ENCODE measurements at places on chromosomes 11 and 22.
A peak's percentile ranks its signal among the peaks of the same experiment; 100 is the strongest.

GRCh38 chr11:111539426-111540113 is 950 bp upstream of the LAYN start:
- peak; percentile 60 for DNase-seq

- no peak for DNase-seq
Measured at GRCh38 chr22:37518509-37519267, 527 bp downstream of the CARD10 start.

- no peak for DNase-seq
Measured at GRCh38 chr11:45605051-45605450, 60.4 kb downstream of the CHST1 start.

- DNase-seq = no peak
Measured at GRCh38 chr11:118746988-118747585, 43.9 kb downstream of the DDX6 start.

DNA sequence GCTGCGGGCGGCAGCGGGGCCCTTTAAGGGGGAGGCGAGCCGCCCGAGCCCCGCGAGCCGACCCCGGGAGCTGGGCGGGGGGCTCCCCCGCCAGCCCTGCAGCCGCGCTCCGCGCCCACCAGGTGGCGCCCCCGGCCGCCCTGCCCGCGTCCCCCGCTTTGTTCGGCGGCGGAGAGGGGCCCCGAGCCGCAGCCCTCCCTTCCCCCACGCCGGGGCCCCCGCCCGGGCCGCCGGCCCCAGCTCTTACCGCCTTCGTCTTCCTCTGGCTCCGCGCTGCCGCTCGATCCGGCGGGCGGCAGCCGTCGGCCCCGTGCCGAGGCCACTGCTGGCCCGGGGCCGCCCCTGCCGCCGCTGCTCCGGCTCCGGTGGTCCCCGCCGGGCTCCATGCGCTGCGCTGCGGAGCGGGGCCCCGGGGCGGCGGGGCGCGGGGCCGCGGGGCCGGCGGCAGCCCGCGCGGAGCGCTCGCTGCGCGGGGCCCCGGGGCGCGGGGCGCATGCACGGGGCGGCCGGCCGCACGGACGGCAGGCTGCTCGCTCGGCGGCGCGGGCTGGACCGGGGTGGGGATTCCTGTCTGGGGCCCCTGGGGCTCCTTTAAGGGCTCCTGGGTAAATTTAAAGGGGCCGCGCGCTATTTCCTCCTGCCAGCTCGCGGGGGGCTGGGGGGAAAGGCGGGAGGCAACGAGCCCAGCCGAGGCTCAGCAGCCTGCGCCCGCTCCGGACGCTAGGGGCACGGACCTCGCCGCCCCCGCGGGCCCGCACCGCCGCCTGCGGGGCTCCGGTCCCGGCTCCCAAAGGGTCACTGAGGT is at the start of gene ZFTA:
ZFTA (minus strand) TSS at position 539 of the 805 bp plus-strand sequence; CDS start at position 386, 153 bp downstream.
- DNase-seq = peak; percentile 61

DNA sequence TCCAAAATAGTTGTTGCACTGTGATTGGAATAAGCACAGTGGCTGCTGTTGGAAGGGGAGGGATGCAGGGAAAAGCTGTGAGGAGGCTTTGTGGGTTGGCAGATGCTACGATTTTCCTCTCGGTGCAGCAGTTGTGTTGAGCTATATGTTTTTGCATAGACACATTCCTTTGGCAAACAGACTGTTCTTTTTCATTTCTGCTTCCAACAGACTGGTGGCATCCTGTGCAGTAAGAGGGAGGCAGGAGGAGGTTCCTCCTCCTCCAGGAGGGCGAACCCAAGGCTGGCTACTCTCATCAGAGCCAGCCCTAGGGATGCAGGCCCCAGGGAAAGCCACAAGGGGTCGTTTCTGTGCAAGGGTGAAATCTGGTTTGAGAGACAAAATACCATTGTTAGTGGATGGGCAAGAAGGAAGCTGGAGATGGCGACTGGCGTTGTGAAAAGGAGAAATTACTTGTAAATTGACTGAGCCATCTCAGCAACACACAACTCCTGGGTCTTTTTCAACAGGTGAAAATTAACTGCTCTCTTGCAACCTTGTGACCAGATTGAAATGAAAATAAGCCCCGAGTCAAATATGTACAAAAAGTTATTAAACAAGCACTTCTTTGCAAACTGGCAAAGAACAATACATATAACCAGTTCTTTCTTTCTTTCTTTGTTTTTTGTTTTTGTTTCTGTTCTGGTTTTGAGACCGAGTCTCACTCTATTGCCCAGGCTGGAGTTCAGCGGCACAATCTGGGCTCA is 26.5 kb upstream of the UBASH3B start:
- peak; percentile 81 for DNase-seq

- DNase-seq = no peak
Measured at GRCh38 chr22:38186429-38186828, 4.8 kb upstream of the PLA2G6 start.

- no peak for DNase-seq
Measured at GRCh38 chr11:70595452-70595851, 197.1 kb downstream of the CTTN start.

DNA sequence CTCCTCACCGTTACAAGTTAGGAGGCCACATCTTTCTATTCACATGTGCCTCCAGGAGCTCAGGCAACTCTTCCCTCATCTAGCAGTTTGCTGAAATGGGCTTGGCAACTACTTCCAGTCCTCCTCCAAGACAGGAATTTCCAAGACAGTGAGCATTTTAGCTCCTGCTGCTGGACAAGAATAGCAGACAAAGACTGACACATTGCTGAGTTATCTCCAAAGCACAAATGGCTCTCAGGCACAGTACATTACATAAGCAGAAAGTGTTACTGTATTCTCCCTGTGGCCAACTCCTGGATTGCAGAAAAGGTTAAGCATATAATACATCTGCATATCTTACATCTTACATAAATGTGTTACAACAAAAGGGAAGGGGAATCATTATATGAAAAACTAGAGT is 83.2 kb upstream of the POU2AF2 start:
- no peak for DNase-seq

DNA sequence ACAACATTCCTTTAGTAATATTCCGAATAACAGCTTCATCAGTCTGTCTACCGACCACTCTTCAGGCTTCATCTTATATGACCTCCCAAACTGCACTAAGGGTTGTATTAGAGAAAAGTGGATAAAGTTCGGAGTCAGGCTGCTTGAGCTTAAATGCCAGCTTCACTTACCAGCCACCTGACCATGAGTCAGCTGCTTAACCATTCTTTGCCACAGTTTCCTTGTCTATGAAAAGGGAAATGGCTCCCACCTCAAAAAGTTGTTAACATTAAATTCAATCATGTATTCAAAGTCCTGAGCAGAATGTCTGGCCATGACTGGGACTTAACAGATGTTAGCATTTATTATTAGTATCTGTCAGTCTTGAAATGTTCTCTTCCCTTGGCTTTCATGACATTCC is 20.9 kb downstream of the LIMK2 start:
- no peak for DNase-seq

GRCh38 chr11:17019232-17019631 is 5.0 kb upstream of the PLEKHA7 start:
- no peak for DNase-seq

- DNase-seq = peak; percentile 68
Measured at GRCh38 chr11:118895093-118896039, 11.7 kb downstream of the CXCR5 start.

GRCh38 chr11:126638648-126639047 is 283.2 kb downstream of the ST3GAL4 start:
- no peak for DNase-seq

DNA sequence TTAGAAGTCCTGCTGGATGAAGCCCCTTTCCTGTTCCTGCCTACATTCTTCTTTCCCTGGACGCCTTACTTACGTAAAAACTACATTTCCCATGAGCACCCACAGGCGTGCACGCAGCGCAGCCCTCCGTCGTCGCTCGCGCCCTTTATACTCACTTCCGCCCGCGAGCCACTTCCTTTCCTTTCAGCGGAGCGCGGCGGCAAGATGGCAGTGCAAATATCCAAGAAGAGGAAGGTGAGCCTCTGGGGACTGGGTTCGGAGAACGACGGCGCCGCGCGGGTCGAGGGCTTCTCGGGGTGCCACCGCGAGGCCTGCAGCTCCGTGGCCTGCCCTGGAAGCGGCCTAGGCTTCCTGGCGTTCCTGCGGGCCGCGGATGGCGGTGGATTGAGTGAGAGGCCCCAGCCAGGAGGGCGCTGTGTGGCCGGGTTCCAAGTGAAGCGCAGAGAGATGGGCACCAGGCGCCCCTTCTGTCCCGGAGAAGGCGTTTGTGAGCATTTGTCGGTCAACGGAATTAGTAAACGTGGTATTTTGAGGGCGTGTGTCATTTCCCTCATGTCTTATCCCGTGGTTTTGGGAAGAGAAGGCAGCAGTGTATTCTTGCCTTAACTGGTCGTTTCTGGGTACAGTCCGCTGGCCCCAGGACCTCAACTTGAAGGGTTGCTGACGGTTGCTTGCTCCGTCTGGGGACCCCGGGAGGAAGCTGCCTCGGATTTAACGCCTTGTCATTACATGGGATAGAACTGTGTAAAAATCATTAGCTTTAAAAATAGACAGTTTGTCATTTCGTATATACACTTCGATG is at the start of gene RPS3:
RPS3 (plus strand) TSS at position 175 of the 802 bp plus-strand sequence; CDS start at position 205, 30 bp downstream.
- peak; percentile 94 for DNase-seq

DNA sequence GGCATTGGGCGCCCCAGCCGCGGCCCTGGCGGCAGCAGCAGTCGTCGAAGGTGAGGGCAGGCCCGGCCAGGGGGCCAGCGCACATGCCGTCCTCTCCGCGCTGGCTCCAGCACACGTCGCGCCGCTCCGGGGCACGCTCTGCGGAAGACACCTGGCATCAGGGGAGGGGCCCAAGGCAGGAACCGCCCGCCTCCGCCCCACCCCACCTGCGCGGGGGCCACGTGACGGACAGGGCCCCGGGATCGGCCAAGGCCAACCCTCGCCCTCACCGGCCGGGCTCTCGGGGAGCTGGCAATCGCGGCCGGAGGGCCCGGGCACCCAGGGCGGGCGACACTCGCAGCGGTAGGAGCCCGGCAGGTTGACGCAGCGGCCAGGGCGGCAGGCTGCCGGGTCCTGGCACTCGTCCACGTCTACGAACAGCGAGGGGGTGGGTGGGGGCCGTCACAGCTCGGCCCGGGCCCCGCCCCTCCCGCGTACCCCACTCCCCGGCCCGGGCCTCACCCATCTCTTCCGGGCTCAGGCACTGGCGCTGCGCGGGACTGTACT is 14.9 kb downstream of the SCYL1 start:
- DNase-seq = peak; percentile 50

- DNase-seq = peak; percentile 90
Measured at GRCh38 chr11:102451681-102452460, 694 bp downstream of the TMEM123 start.

Data from activated CD8-positive, alpha-beta memory T cell treated with anti-CD3 and anti-CD28 coated beads, Interleukin-2, amount 10 ng/mL, durations not matched to agents 7 days and 5 days (primary cell).